Activated gamma-delta T cell treated with anti-CD3 and anti-CD28 coated beads, Interleukin-2, amount 50 U/mL, for 16 hours (primary cell): ENCODE measurements at places on chromosomes 12 and 14.

- no peak for DNase-seq
These were observed 13.4 kb downstream of the ASB8 start for GRCh38 chr12:48143898-48144297.

GRCh38 chr12:89325495-89325894 lies 26.8 kb downstream of the DUSP6 start:
- no peak for DNase-seq

DNA sequence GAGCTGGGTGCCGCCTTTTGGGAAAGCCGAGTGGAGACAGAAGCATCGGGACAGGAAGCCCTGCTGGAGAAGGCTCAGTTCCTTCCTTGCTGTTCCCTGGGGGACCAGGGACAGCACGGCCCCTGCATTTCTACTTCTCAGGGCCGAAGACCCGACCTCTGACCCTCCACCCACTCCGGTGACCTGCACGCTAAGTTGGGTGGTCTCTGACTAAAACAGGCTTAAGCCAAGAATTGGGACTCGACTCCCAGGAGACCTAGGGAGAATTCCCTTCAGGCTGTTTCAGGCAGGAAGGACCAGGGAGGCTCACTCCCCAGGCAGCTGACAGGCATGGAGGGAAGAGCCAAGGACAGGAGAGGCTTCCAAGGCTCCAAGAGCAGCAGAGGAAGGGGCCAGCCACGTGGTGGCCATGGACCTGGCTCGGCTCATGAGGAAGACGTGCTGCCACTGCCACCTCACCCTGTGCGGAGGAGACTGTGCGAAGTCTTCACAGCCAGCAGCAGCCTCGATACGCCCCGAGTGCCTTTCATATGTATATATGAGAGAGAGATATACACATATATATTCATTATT lies 43.9 kb downstream of the DCAF4 start:
- DNase-seq = no peak

GRCh38 chr14:67941456-67942018 lies 122.0 kb downstream of the RAD51B start:
- no peak for DNase-seq

DNA sequence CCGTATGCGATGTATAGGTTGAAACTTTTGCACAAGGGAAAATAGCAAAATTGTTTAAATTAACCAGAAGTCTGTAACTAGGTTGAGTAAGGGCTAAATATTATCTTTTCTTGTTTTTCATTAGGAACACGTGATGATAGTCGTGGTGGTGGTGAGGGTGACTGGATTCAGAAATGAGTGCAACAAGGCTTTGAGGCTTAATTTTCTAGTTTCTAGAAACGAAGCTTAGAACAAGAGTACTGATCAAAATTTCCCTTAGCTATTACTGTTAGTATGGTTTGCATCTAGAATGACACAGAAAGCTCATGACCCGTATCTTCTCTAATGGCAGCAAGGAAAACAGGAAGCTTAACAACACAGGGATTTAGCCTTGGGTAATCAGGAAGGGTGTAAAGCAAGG lies 7.0 kb downstream of the SLIRP start:
- DNase-seq = no peak

DNA sequence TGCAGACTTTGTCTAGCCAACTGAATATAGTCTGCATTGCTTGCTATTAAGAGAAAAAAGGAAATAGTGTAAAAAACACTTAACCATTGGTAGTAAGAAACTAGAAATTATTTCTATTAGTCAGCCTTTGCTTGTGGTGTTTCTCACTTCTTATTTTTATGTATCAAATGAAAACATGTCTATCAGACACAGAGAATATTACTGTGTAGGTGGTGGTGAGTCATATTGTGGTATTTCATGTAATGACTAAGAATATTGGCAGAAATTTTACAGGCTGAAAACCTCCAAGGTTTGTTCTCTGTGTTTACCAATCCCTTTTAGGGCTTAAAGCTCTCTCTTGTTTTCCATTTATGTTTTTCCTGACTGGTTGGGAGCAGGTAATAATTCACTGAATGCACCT lies 87.2 kb downstream of the DAAM1 start:
- no peak for DNase-seq

- DNase-seq = no peak
These were observed 80.0 kb upstream of the SLC8A3 start for GRCh38 chr14:70268760-70269159.

DNA sequence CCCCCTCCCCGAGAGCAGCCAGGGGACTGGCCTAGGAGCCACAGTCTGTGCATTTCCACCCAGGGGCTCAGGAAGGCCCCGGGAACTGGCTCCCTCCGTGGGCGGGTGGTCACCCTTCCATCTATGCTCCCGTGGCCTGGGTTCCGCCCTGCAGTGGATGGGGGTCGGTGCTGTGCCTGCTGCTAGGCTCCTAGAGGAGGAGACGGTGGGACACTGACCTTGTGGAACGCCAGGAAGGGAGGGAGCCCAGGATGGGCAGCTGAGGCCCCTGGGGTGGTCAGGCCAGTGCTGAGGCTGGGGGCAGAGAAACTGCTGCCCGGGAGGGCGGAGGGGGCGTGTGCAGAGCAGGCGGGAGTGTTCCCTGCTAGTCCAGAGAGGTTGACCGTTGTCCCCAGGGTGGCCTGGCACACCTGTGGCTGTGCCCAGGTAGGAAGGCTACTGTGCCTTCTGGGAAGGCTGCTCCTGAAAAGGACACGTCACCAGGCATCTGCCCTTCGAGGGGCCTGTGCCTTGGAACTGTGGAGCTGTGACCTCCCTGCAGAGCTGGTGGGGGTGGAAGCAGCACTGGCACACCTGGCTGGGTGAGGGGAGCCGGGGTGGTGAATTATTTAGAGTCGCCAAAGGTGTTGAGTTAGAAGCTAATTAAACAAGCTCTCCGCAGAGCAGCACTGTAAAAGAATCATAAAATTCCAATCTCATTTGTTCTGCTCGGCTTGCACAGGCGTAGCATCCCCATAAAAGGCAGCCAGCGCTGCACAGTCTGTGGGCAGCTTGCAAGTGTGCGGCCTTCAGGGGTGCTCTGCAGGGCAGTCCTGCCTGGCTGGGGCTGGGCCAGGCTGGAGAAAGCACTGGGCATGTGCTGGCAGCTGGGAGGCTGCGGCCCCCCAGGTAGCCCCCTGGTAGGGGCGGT lies 145.1 kb downstream of the KIF26A start:
- DNase-seq = no peak

DNA sequence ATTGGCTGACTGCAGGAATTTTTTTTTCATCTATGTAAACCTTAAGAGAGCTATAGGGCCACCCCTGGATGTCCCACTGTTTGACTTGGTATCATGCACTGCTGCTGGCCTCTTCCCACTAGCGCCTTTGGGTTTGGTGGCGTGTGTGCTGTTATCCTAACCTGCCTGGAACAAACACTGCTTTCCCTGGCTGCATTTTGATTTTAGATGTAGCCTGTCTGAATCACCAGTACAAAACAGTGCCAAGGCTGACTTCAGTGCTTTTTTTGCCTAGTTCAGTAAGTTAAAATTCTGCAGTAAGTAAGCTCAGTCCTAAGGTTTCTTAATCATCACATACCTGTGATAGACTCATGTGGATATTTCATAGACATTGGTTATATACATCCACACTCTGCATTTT lies 99.2 kb downstream of the EML1 start:
- DNase-seq = no peak

GRCh38 chr14:83972631-83973030 lies 1557.3 kb upstream of the FLRT2 start:
- DNase-seq = no peak

DNA sequence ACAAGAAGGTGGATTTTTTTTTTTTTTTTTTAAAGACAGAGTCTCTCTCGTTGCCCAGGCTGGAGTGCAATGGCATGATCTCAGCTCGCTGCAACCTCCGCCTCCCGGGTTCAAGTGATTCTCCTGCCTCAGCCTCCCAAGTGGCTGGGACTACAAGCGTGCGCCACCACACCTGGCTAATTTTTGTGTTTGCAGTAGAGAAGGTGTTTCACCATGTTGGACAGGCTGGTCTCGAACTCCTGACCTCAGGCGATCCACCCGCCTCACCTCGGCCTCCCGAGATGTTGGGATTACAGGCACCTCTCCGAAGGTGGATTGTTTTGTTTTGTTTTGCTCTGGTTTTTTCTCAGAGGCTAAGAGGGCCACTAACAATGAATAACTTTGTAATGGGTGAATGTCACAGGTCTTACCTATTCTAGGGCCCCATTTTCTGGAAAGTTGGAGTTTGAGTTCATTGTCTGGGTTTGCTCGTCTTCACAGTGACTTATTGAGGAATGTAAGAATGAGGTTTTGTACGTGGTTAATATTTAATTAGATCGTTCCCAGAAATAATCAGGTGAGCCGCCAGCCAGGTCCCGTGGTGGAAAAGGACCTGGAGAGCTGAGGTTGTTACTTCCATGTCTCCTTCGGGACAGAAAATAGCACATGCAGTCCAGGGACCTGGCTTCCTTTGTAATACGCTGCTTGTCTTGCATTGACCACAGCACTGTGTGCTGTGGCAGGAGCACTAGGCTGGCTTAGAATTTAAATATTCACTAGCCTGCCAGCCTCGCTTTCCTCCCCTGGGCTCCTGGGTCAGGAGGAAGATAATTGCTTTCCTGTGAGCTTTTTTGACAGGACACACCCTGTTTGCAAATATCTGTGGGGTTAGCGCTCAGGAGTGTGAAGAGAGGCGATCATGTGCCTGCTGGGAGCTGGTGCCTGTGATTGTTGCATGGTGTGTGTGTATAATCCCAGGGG lies 2.3 kb downstream of the HIP1R start:
- no peak for DNase-seq

- DNase-seq = no peak
These were observed 46.3 kb upstream of the PTGDR start for GRCh38 chr14:52220924-52221811.

DNA sequence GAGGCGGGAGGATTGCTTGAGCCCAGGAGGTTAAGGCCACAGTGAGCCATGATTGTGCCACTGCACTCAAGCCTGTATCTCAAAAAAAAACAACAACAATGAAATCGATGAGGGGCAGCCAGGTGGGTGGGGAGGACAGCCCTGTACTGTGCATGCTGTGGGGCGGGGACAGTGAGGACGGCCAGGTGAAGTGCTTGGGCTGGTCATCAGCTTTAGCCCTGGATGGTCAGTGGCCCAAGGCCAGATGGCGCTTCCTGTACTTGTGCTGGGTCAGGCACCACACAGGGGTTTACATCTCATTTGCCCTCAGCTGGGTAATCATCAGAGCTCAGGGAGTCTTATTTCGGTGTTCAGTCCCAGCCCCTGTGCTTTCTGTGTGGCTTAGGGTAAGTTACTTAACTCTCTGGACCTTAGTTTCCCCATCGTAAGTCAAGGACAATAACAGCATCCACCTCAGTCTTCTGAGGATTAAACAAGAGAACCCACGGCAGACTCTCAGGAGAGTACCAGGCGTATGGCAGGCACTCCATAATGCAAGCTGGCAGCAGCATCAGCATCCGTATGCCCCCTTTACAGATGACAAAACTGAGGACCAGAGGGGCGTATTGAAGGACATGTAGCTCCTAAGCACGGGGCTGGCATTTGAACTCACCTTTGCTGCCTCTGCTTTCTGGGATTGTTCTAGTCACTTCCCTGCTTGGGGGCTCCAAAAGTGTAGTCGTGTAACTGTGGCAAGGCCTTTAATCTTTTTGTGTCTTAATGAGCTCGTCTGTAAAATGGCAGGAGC lies 71.9 kb downstream of the SLC25A47 start:
- DNase-seq = no peak

- no peak for DNase-seq
These were observed 31.5 kb downstream of the CCNK start for GRCh38 chr14:99512571-99513182.

DNA sequence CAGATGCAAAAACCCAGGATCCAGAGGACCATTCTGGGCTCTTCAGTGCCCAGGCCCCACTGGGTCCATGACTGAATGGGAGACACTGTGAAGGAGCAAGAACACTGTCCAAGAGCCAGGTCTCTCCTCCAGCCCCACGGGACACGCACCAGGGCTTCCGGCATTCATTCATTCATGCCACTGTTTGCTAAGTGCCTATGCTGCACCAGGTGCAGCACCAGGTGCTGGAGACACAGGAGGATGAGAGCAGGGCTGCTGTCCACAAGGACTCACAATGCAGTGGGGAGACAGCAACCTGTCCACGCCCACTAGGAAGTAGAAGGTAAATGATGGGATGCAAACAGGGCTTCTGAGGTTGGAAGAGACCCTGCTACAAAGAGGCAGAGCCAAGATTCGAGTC lies 20.4 kb downstream of the CLMN start:
- DNase-seq = no peak

DNA sequence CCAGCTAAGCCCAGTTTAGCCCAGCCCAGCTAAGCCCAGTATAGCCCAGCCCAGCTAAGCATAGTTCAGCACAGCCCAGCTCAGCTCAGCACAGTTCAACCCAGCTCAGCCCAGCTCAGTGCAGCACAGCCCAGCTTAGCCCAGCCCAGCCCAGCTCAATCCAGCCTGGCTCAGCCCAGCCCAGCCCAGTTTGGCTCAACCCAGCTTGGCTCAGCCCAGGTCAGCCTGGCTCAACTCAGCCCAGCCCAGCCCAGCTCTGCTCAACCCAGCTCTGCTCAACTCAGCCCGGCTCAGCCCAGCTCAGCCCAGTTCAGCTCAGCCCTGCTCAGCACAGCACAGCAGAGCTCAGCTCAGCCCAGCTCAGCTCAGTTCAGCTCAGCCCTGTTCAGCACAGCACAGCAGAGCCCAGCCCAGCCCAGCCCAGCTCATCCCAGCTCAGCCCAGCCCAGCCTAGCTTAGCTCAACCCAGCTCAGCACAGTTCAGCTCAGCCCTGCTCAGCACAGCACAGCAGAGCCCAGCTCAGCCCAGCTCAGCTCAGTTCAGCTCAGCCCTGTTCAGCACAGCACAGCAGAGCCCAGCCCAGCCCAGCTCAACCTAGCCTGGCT lies 330.9 kb downstream of the TMEM121 start:
- no peak for DNase-seq

- DNase-seq = no peak
These were observed 454.8 kb upstream of the SOX5 start for GRCh38 chr12:24404086-24404815.

DNA sequence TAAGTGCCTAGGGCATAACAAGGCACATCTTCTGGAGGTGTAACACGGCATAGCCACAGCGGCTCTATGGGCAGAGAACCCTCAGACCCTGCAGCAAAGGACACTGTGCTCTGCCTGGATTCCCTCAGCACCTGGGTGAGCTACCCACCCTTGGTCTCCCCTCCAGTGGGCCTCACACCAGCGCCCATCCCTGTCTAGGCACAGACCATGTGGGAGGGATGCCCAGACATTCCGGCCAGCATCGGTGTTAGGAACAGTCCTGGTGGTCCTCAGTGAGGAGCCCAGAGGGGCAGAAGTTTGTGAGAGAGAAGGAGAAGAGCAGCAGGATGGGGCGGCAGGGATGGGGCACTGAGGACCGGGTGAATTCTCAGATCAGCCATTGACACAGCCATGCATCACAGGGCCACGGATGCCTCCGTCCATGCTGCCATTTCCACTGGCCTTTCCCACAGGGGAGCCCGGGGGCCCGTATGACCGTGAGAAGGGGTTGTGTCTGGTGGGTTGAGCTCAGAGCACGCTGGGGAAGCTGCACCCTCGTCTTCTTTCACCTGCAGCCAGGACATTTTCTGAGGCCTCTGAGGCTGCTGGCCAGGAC lies 282.7 kb upstream of the SFSWAP start:
- DNase-seq = no peak

DNA sequence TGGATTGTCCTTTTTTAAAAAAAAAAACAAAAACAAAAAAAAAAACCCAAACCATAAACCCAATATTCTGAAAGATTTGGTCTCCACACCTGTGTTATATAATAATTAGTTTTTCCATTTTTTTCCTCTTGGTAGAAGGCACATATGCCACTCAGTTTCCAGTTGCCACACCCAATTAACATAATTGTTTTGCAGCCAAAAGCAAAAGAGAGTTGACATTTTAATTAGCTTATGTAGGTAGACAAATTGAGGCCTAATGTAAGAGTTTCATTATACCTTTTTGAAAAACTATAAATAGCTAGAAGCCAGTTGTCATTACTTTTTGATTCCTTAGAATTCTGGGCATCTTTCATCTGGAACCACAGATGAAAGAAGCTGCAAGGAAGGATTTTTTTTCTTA lies 21.0 kb downstream of the PTPN11 start:
- DNase-seq = no peak
